ENCODE measurements at places on chromosomes 3 and 15.

- DNase-seq, result no peak
Observed at GRCh38 chr3:20798666-20799065, 612.7 kb upstream of the SGO1 start.

- no peak for DNase-seq
Observed at GRCh38 chr15:41018534-41018933, 65.3 kb downstream of the CHAC1 start.

DNA sequence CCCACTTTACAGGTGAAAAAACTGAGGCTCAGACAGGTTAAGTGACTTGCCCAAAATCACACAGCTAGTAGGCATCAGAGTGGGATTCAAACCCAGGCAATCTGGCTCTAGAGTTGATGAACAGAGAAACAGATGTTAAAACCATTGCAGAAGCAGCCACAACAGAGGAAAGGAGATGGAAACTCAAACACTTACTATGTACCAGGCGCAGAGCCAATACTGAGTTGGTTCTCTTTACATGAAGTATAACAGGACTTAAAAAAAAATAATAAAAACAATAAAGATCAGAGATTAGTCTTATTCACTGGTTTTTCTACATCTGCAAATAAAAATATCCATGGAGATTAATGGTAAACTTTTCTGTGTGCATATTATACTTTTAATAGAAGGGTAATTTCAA is 84.9 kb upstream of the SPATA12 start:
- DNase-seq, result no peak

- DNase-seq, result no peak
Observed at GRCh38 chr3:55461896-55462295, 25.2 kb downstream of the WNT5A start.

GRCh38 chr3:33425453-33425852 is 14.8 kb downstream of the UBP1 start:
- no peak for DNase-seq

- no peak for DNase-seq
Observed at GRCh38 chr3:44069276-44069675, 172.4 kb upstream of the TOPAZ1 start.

- no peak for DNase-seq
Observed at GRCh38 chr15:76986743-76987142, 8.2 kb upstream of the PSTPIP1 start.

DNA sequence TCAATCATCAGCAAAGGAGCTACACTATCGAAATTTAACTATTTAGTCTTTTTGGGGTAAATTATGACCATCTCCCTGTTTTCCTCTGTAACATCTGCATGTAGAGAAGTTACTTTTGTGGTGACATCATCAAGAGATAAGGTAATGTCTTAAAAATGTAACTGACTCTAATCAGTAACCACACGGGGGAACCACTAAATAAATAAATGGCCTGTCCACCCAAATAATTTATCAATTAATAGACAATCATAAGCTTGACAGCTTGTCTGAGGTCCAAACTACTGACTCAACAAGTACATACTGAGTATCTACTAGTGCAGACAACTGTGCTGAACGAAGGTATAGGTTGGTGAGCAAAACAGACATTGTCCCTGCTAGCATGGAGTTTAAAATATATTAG is 219.3 kb downstream of the SLC9A9 start:
- DNase-seq, result no peak
